ENCODE measurements at places on chromosomes 1 and 21.

- no peak for DNase-seq
Observed at GRCh38 chr1:201406831-201407406, 7.8 kb upstream of the LAD1 start.

DNA sequence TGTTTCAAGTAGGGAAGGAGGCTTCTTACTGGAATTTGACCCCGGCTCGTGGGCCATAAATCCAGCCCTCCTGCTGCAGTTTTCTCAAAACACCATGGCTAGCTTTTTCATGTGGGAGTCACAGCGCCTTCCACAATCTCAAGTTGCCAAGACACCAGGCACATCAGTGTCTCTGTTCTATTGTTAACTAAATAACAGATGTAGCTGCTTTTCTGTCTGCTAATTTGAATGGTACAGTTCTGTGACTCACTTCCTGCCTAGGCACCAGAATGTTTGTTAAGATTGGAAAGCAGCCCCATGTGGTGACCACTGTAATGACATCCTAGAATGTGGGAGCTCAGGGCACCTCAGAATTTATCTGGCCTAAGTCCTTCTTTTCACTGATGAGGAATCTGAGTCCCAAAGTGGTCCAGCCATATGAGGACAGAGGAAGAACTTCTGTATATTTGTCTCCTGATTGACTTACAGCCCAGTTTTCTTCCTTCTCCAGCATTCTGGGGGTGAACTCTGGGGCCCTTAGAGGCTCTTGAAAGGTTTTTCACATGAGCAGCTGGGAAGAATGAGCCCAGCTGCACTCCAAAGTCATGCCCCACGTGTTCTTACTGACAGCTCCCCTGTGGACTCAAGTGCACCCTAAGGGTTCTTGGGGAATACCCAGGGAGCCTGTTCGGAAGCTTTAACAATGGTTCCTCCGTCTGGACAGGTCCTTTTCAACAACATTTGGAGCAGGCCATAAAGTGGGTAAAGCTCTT lies 27.5 kb downstream of the TRIM45 start:
- DNase-seq = peak; percentile 85

DNA sequence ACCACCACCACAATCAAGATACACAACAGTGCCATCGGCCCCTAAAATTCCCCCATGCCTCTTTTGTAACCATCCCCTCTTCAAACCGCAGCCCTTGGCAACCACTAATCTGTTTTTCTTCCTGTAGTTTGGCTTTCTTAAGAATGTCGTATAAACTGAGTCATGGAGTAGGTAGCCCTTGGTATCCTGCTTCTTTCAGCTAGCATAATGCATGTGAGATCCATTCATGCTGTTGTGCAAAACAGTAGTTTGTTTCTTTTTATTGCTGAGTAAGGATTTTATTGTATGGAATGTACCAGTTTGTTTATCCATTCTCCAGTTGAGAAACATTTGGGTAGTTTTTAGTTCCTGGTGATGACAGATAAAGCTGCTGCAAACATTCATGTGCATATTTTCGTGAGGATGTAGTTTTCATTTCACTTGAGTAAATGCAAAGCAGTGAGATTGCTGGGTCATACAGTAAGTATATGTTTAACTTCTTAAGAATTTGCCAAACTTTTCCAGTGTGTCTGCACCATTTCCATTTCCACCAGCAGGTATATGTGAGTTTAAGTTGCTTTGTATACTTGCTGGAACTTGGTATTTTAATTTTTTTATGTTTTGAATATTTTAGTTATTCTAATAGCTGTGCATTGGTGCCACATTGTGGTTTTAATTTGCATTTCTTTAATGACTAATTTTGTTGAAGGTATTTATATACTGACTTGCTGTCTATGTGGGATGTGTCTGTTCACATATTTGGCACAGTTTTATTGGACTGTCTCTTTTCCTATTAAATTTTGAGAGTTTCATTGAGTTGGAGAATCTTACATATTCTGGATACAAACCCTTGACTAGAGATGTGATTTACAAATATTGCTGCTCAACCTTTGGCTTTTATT lies 148.4 kb upstream of the MAP1LC3C start:
- DNase-seq = peak; percentile 20

GRCh38 chr1:220336391-220337031 lies 64.3 kb upstream of the RAB3GAP2 start:
- DNase-seq = no peak

GRCh38 chr1:151007853-151008243 lies 401 bp upstream of the PRUNE1 start:
- no peak for DNase-seq

- no peak for DNase-seq
Observed at GRCh38 chr21:33088384-33088783, 18.4 kb downstream of the OLIG1 start.

DNA sequence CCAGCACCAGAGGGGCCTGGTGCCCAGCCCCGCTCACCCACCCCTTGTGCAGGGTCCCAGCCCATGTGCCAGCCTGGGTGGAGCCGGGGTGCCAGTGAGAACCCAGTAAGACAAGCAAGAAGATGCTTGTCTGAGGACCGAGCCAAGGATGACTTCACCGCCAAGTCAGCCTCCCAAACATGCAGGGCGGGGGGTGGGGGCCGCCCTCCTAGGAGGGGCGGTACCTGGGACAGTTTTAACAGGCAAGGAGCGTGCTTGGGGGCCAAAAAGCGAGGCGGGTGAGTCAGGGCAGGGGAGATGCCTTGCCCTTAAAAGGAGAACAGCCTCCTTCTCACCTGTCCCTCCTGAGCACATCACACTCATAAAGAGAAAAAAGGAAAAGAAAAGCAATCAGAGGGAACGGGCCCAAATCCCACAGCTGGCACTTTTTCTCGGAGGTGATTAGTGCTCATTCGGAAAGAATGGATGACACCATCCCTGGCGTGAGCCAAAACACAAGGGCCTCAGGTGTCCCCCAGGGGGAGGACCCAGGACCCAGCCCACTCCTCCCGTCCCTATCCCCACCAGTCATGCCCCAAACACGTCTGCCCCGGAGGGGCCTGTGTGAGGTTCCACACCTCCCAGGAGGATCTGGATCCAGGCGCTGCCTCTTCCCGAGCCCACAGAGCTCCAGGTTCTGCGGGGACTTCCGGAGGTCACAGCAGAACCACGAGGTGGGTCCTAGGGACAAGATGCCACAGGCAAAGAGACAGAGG lies 77.6 kb upstream of the IFFO2 start:
- DNase-seq = no peak

DNA sequence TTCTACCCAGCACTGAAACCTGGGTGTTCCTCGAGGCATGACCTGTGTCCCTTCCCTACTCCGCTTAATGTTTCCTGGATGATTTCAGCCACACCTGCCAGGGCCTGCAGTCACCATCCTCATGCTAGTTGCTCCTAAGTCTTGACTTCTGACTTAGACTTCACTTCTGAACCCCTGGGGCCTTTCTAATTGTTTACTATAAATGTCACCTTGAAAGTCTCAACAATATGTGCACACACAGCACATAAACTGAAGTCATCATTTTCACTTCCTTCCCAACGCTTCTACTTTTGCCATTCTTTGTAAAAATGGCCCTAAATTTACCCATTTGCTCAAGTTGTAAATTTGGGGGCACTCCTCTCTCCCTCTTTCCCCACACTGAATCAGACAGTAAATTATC lies 141.1 kb downstream of the DYRK1A start:
- no peak for DNase-seq

DNA sequence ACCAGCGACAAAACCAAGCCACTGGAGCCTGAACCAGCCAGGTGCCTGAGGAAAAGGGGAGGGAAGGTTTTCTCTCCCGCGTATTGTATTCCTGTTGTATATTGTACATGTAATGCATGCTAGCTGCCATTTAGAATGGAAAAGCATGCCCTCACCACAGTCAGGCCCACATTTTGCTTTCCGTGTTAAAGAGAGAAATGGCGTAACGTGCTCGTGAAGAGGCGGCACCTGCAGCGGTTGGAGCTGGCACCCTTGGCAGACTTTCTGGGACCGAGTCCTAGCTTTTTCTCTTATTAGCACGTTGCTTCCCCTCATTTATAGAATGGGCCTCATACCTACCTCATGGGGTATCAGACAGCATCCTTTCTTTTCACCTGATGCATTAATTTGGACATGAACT lies 135.3 kb upstream of the IRF2BP2 start:
- no peak for DNase-seq

DNA sequence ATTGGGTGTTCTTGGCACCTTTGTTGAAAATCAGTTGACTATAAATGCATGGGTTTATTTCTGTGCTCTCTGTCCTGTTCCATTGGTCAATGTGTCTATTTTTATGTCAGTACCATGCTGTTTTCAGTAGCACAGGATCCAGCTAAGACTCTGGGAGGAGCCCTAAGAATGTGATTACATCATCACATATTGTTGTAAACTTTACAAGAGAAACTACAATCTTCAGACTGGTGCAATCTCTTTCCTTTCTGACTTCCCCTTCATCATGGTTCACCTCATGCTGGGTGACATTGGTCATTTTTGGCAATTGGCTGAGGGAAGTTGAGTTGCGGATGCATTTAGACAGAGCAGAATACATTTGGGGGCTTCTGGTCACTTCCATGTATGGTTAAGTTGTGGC lies 88.4 kb downstream of the C21orf91 start:
- DNase-seq = peak; percentile 28

DNA sequence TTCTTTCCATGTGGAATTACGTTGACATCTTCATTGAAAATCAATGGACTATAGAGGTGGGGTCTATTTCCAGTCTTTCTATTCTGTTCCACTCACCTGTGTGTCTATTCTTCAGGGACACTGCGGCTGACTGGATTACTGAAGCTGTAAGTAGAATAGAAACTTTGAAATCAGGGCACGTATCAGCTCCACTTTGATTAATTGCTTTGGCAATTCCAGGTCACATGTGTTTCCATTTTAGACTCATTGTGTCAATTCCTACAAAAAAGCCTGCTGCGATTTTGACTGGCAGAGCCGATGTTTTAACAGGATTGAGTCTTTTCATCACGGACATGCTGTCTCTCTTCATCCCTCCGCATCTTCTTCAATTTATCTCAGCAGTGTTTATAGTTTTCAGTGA lies 20.9 kb upstream of the RNF223 start:
- no peak for DNase-seq

- DNase-seq = no peak
Observed at GRCh38 chr1:67224856-67225255, 58.6 kb downstream of the IL23R start.

- DNase-seq = peak; percentile 66
Observed at GRCh38 chr1:171345536-171345935, 31.6 kb downstream of the FMO4 start.

DNA sequence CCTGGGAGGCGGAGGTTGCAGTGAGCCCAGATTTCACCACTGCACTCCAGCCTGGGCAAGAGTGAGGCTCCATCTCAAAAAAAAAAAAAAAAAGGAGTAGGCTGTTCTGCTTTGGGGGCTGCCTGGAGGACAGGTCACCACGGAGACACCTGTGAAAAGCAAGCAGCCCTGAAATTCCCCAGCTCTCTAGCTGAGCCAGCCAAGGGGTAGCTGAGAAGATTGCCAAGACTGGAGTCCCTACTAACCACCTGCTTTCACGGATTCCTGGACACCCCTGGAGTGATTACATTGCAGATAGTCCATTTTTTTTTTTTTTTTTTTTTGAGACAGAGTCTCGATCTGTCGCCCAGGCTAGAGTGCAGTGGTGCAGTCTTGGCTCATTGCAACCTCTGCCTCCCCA lies 12.5 kb downstream of the GPX7 start:
- no peak for DNase-seq

- no peak for DNase-seq
Observed at GRCh38 chr1:203190949-203191348, 4.4 kb upstream of the CHI3L1 start.

DNA sequence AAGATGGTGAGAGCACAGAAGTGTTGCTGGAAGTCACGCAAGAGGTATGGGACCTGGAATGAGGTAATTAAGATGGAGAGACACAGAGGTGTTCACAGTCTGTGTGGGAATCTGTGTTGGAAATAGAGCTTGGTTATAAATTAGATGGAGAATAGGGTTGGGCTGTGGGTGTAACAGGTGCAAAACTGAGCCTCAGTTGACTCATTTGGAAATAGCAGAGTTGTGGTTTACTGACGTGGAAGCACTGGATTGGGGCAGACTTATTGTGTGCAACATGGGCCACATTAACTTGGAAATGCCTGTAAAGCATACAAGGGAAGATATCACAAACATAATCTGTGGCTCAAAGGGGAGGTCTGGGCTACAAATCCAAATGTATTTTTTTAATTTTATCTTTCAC lies 13.0 kb downstream of the CAMSAP2 start:
- no peak for DNase-seq

DNA sequence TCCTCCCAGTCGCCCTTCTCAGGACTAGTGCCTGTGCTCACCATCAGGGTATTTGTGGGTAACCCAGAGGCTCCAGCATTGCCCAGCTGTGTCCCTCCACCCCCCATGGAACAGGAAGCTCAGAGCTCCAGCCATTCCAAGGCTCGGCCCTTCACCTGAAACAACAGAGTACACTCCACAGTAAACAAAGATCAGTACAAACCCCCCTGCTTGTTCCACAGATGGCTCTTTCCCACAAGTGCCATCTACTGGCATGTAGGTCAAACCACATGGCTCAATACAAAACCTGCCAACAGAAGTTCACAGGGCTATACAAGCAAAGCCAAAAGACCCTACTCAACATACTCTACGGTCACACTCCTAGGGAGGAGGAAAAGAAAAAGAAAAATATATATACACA lies 258.7 kb downstream of the AGBL4 start:
- no peak for DNase-seq

- DNase-seq = peak; percentile 99
Observed at GRCh38 chr1:153566414-153567371, 1.0 kb upstream of the S100A2 start.

- peak; percentile 66 for DNase-seq
Observed at GRCh38 chr1:108692724-108693655, 880 bp downstream of the PRPF38B start.

- no peak for DNase-seq
Observed at GRCh38 chr1:203450479-203451149, 25.0 kb upstream of the PRELP start.

DNA sequence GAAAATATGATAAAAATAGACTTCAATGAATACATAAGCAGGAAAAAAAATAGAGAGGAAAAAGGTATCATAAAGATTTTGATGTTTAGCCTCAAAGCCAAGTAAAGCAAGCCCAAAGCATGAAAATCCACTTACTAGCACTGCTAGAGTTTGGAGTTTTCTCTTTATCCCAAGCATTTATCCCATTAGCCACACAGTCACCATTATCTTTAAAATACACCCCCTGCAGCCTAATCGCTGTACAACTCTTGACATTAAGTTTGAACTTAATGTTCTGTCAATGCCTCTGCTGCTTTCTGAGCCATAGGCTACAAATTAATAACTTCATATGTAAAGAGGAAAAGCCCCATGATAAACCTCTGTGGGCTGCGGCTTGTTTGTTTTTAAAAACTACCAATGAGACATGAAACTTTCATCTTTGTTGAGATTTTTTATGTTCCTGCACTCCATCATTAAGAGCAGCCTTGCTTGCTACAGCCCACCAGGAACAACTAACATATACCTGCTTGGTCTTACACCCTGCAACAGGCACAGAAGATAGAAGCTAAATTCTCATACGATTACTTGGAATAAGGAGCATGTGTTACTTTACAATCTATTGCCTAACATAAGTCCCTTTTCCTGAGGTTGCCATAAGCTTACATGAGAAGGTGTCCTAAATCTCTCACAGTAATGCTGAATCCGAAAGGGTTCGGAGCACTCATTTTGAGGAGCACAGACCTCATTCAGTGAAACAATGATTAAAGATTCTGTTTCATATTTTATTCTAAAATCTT lies 202.4 kb downstream of the SMYD3 start:
- DNase-seq = no peak

GRCh38 chr21:22804151-22804550 lies 1805.9 kb downstream of the NCAM2 start:
- DNase-seq = no peak
